ENCODE measurements at places on chromosomes 5 and 9.

- no peaks in the 10 kb centered on the region for H3K27me3 ChIP-seq
- no peak overlapping the region for H3K4me3 ChIP-seq
- peaks cover 13% of the 10 kb centered on the region for H3K36me3 ChIP-seq
- H3K4me1 ChIP-seq: peaks cover 18% of the 10 kb centered on the region
- H3K27ac ChIP-seq: peak overlapping the region; percentile 55
These were observed 46.3 kb downstream of the PTCD2 start for GRCh38 chr5:72366324-72366976.

- H3K27me3 ChIP-seq: no peaks in the 10 kb centered on the region
- DNase-seq: no peak
- peak overlapping the region; percentile 10 for H3K27ac ChIP-seq
These were observed 36.6 kb downstream of the NNT start for GRCh38 chr5:43639566-43639965.

DNA sequence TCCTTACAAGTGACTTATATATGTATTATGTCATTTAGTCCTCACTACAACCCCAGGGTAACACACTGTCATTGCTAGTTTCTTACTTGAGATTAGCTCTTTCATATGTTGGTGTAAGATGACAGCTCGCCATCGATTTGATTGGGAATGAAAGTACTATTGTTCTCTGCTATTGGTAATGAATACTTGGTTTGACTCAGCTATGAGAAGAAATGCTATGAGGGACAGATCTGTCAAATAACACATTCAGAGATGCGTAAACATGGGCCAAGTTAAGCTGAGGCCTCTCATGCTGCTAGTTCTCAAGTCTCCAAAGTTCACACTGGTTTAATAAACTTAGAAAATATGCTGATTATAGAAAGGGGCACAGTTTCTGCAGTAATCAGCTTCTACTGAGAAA, 142.7 kb downstream of the SGCD start:
- H3K27ac ChIP-seq: no peak overlapping the region
- H3K4me1 ChIP-seq: peaks cover 16% of the 10 kb centered on the region
- no peak for DNase-seq
- H3K36me3 ChIP-seq: no peaks in the 10 kb centered on the region

- no peaks in the 10 kb centered on the region for H3K36me3 ChIP-seq
- DNase-seq: peak; percentile 96
- peak within 1 kb of the TSS; percentile 91 for H3K4me3 ChIP-seq
- peaks cover 63% of the 10 kb centered on the region for H3K4me1 ChIP-seq
- peak within 1 kb of the TSS; percentile 96 for H3K27ac ChIP-seq
These were observed at the start of gene FOCAD for GRCh38 chr9:20684035-20684874. FOCAD (plus strand) TSS chr9:20684259; CDS start chr9:20715354, 31,095 bp downstream.

GRCh38 chr5:109532773-109533364, 123.1 kb upstream of the PJA2 start:
- H3K4me1 ChIP-seq: no peaks in the 10 kb centered on the region
- DNase-seq: no peak
- H3K36me3 ChIP-seq: no peaks in the 10 kb centered on the region

- H3K27ac ChIP-seq: peak overlapping the region; percentile 69
- no peaks in the 10 kb centered on the region for H3K36me3 ChIP-seq
- peaks cover 25% of the 10 kb centered on the region for H3K4me1 ChIP-seq
- DNase-seq: no peak
These were observed 62.3 kb downstream of the ST8SIA4 start for GRCh38 chr5:100840789-100841188.

GRCh38 chr5:163439092-163439425, 1.7 kb downstream of the CCNG1 start:
- peaks cover 61% of the 10 kb centered on the region for H3K4me1 ChIP-seq
- no peak for DNase-seq
- H3K4me3 ChIP-seq: peak overlapping the region; percentile 91
- no peaks in the 10 kb centered on the region for H3K27me3 ChIP-seq

- no peak for DNase-seq
- peak overlapping the region; percentile 89 for H3K27ac ChIP-seq
- no peaks in the 10 kb centered on the region for H3K27me3 ChIP-seq
- peaks cover 47% of the 10 kb centered on the region for H3K4me1 ChIP-seq
These were observed 707 bp upstream of the RIMOC1 start for GRCh38 chr5:41903382-41903891.

- H3K36me3 ChIP-seq: peaks cover 11% of the 10 kb centered on the region
- no peaks in the 10 kb centered on the region for H3K27me3 ChIP-seq
These were observed 58.3 kb downstream of the SH3TC2 start for GRCh38 chr5:149004559-149004958.

- no peak overlapping the region for H3K27ac ChIP-seq
- peaks cover 51% of the 10 kb centered on the region for H3K4me1 ChIP-seq
- no peak overlapping the region for H3K4me3 ChIP-seq
- DNase-seq: no peak
- H3K27me3 ChIP-seq: no peaks in the 10 kb centered on the region
- peaks cover 38% of the 10 kb centered on the region for H3K36me3 ChIP-seq
These were observed 107.4 kb downstream of the ZNF462 start for GRCh38 chr9:106970219-106970975.

DNA sequence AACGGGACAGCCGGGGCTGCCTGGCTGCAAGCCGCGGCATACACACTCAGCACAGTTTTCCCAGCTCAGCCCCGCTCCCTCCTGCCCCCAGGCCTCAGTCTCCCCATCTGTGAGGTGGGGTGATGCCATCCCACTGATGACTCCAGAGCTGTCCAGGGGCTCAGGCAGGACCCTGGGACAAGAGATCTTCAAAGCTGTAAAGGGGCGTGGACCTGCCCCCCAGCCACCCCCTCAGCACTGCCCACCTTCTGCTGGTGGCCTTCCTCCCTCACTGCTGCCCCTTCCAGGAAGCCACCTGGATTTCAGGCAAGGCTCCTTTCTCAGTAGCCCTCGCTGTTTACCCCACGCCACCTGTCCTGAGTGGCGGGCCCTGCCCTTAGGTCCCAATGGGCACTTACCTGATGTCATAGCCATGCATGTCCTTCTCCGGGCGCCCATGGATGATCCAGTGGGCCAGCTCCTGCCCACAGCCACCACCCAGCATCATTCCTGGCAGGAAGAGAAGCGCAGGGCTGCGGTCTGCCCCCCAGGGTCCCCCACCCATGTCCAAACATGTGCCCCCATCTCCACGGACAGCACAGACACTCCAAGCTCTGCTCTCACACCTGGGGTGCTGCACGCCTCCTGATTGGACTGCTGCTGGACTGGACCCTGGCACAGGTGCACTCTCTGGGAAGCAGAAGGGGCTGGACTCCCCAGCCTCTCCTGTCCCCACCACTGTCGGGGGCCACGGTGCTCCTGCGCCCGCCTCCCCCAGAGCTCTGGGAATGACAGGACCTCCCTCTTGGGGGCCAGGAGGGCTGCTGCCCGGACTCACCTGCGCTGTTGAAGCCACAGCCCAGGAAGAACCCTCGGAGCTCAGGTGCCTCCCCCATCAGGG, 25.7 kb downstream of the SARDH start:
- H3K4me3 ChIP-seq: no peak overlapping the region
- H3K36me3 ChIP-seq: no peaks in the 10 kb centered on the region
- DNase-seq: no peak
- H3K27ac ChIP-seq: peak overlapping the region; percentile 44
- H3K4me1 ChIP-seq: peaks cover 39% of the 10 kb centered on the region

DNA sequence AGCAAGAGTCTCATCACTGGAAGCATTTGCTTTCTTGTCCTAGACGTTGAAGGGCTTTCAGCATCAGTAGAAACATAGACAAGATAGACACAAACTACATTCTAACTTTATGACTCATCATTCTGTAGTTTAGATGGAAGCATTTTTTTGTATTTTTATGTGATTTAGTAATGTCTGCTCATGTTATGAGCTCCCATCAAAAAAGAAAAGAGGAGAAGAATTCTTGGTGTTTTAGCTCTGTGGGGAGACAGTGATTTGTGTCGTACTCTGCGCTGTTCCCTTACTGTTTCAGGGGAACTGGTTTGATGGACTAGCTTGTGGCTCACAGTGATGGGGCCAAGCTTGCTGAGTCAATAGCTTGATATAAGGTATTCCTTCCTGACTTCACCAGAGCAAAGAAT, 159.2 kb upstream of the WWC1 start:
- no peaks in the 10 kb centered on the region for H3K27me3 ChIP-seq
- peaks cover 7% of the 10 kb centered on the region for H3K36me3 ChIP-seq
- peaks cover 54% of the 10 kb centered on the region for H3K4me1 ChIP-seq
- no peak overlapping the region for H3K27ac ChIP-seq
- no peak overlapping the region for H3K4me3 ChIP-seq

- peaks cover 78% of the 10 kb centered on the region for H3K4me1 ChIP-seq
- H3K27ac ChIP-seq: peak overlapping the region; percentile 27
- DNase-seq: no peak
- peaks cover 9% of the 10 kb centered on the region for H3K36me3 ChIP-seq
- no peaks in the 10 kb centered on the region for H3K27me3 ChIP-seq
These were observed 31.2 kb downstream of the LARP1 start for GRCh38 chr5:154786414-154786813.

GRCh38 chr5:163766936-163767670, 261.7 kb downstream of the MAT2B start:
- no peak for DNase-seq
- no peaks in the 10 kb centered on the region for H3K27me3 ChIP-seq
- no peak overlapping the region for H3K4me3 ChIP-seq

GRCh38 chr5:83433891-83434290, 37.7 kb upstream of the VCAN start:
- no peaks in the 10 kb centered on the region for H3K4me1 ChIP-seq
- H3K27me3 ChIP-seq: no peaks in the 10 kb centered on the region
- H3K4me3 ChIP-seq: no peak overlapping the region
- no peak for DNase-seq
- H3K27ac ChIP-seq: no peak overlapping the region

GRCh38 chr9:76245518-76245917, 148.7 kb downstream of the RFK start:
- H3K27ac ChIP-seq: no peak overlapping the region
- no peak overlapping the region for H3K4me3 ChIP-seq
- no peak for DNase-seq
- H3K27me3 ChIP-seq: no peaks in the 10 kb centered on the region

DNA sequence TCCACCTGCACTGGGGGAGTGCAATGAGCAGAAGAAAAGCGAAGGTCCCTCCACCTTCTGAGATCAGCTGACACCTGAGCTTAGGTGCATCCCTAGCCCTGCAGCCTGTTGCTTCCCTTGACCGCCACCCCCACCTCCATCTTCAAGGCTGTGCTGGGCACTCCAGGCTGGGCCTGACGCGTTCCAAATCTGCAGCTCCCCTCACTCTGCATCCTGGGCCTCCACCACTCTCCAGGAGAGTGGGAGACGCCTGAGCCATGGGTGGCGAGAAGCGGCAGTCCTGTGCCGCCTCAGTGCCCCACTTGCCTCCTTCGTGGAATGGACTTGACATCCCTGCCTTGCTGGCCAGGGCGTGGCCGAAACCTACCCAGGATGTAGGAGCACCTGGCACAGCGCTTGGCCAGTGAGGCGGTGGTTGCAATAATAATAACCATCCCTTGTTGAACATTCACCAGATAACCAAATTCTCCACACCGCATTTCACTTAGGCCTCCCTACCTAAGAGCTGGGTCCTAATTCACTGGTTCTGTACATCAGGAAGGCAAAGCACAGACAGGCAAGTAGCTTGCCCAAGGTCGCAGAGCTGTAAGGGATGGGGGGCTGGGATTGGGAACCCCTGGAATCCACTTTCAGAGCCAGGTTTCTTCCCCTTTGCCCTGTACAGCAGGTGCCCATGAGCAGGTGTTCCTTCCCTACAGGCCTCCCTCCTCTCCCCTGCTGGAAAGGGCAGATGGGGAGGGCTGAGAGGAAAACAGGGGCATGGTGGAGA, 11.7 kb downstream of the B4GALT7 start:
- DNase-seq: no peak
- H3K4me1 ChIP-seq: peaks cover 11% of the 10 kb centered on the region
- H3K27me3 ChIP-seq: no peaks in the 10 kb centered on the region
- no peaks in the 10 kb centered on the region for H3K36me3 ChIP-seq
- no peak overlapping the region for H3K4me3 ChIP-seq
- H3K27ac ChIP-seq: no peak overlapping the region

GRCh38 chr5:162816816-162817215, 620.6 kb upstream of the CCNG1 start:
- DNase-seq: no peak
- H3K27ac ChIP-seq: no peak overlapping the region
- H3K27me3 ChIP-seq: no peaks in the 10 kb centered on the region
- H3K36me3 ChIP-seq: no peaks in the 10 kb centered on the region

DNA sequence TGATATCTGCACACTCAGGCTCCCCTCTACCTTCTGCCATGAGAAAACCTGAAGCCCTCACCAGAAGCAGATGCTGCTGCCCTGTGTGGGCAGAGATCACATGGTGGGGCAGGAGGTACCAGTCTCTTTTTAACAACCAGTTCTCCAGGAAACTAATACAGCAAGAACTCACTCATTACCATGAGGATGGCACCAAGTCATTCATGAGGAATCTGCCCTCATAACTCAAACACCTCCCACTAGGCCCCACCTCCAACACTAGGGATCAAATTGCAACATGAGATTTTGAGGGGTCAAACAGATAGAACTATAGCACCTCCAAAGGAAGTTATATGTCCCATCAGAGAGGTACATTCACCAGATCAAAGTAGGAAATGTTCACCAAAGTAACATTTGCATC, 136.3 kb upstream of the SHB start:
- no peaks in the 10 kb centered on the region for H3K36me3 ChIP-seq
- no peak overlapping the region for H3K4me3 ChIP-seq
- no peaks in the 10 kb centered on the region for H3K27me3 ChIP-seq
- H3K4me1 ChIP-seq: no peaks in the 10 kb centered on the region

DNA sequence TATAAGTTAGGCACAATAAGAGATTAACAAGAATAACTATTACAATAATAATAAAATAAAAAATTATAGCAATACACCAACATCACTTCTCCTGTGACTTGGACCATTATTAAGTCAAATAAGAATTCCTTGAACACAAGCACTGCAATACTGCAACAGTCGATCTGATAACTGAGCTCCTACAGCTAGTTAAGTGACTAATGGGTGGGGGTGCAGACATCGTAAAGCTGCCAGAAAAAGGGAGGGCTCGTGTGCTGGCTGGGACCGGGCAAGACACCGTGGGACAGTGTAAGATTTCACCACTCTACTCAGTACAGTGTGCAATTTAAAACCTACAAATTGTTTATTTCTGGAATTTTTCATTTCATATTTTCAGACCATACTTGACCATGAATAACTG, 78.8 kb downstream of the SNX24 start:
- no peaks in the 10 kb centered on the region for H3K36me3 ChIP-seq
- H3K27me3 ChIP-seq: no peaks in the 10 kb centered on the region
- no peaks in the 10 kb centered on the region for H3K4me1 ChIP-seq
- H3K27ac ChIP-seq: no peak overlapping the region
- no peak for DNase-seq

DNA sequence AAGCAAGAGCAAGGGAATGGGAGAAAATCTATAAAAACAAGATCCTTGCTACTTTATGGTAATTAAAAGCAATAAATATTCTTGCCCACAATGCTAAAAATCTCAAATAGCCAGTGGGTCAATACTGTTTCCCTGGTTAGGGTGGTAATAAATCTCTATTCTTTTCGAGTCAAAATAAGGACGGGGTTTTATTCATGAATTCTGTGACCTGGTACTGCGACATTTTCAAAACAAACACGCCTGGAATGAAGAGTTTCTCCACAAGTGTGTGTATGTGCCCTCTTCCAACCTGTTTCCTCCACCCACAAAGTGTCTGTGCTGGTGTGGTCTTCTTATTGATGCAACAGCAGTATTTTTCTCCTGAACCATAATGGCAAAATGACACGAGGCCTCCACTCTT, 358.8 kb upstream of the BRINP1 start:
- DNase-seq: no peak
- no peaks in the 10 kb centered on the region for H3K4me1 ChIP-seq
- H3K36me3 ChIP-seq: no peaks in the 10 kb centered on the region
- H3K27me3 ChIP-seq: peaks cover 20% of the 10 kb centered on the region
